ENCODE measurements at places on chromosomes 7 and 10.
A peak's percentile ranks its signal among the peaks of the same experiment; 100 is the strongest.

DNA sequence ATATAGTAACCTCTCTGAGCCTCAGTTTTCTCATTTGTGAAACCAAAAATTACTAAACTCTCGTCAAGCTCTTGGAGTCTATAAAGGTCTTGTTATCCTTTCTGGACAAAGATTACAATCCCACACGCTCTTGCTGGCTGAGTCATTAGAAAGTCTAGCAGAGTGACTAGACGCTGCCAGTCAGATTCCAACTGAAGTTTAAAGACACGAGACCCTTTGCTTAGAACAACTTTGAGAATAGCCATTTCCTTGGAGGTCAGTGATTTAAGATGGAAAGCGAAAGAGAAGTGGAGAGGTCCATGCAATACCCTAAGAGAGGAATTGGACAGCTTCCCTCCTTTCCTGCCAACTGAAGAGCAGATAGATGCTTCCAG, 119.5 kb downstream of the APBB1IP start:
- no peaks in the 10 kb centered on the region for H3K36me3 ChIP-seq
- no peak overlapping the region for H3K27ac ChIP-seq
- no peak for DNase-seq
- no peaks in the 10 kb centered on the region for H3K27me3 ChIP-seq

DNA sequence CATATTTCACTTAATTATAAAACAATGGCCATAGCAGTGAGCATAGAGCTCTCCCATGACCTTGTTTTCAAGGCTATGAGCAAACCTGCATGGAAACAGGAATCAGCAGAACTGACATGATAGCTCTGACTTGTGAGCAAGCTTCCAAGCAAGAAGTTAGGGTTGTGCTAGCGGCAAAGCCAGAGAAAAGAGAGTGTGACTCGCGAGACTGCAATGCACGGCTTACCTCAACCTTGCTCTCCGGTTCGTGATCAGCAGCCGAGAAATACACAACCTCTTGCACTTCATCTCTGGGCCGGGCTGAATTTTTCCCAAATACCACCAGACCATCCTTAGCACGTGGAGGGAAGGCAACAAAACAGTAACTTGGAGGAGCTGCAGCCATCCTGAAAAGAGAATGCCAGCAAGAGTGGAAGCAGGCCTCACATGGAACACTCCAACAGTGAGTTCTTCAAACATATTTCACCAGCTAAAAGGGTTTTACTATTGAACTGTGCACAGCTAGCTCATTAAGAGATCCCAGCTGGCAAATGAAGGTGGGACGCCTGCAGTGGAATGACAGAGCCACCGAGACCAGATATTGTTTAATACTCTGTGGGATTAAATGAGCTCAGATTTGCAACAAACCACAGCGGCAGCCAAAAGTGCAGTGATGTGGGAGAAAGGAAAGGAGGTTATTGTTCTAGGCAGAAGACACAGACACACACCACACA, 20.8 kb downstream of the SCRN1 start:
- H3K36me3 ChIP-seq: no peaks in the 10 kb centered on the region
- H3K4me3 ChIP-seq: no peak overlapping the region
- H3K27me3 ChIP-seq: no peaks in the 10 kb centered on the region
- no peaks in the 10 kb centered on the region for H3K4me1 ChIP-seq

GRCh38 chr10:1195828-1196227, 139.6 kb downstream of the WDR37 start:
- no peaks in the 10 kb centered on the region for H3K36me3 ChIP-seq
- peak overlapping the region; percentile 66 for H3K27ac ChIP-seq
- DNase-seq: no peak
- H3K27me3 ChIP-seq: no peaks in the 10 kb centered on the region

DNA sequence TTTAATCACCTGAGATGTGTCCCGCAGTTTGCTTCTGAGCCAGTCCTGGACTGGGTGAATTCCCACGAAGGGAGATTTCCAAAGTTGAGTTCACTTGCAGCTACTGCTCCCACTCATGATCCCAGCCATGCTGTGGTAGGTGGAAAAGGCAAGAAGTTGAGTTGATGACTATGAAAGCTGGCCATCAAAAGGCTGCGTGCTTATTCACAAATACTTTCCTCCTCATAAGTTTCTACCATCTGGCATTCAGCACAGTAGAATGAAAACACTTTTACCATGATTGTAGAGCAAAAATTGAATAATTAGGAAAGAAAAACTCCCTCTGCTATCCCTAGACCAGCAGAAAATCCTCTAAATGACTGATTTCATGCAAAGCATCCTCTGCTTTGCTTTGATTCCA, 281.8 kb downstream of the INHBA start:
- DNase-seq: no peak
- no peak overlapping the region for H3K27ac ChIP-seq
- H3K4me1 ChIP-seq: no peaks in the 10 kb centered on the region
- no peaks in the 10 kb centered on the region for H3K27me3 ChIP-seq
- no peak overlapping the region for H3K4me3 ChIP-seq
- H3K36me3 ChIP-seq: no peaks in the 10 kb centered on the region

DNA sequence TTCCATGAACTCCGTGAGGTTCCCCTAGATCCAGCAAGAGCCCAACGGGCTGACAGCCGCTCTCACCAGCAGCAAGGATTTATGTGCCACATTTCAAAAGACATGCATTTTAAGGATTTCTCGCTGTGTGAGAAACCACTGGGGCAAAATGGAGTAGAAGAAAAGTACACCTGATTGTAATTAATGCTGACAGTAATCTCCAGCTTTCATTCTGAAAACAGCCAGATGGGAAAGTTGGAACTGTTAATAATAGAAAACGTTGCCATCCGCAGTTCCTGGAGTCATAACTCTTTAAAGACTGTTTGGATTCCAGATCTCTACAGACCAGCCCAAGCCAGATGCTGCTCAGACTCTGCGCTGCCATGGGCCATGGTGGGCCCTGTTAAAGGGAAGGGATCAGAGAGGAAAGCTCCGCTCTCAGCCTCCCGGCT, 216.9 kb upstream of the GLI3 start:
- H3K27me3 ChIP-seq: no peaks in the 10 kb centered on the region
- DNase-seq: peak; percentile 19
- no peaks in the 10 kb centered on the region for H3K36me3 ChIP-seq

DNA sequence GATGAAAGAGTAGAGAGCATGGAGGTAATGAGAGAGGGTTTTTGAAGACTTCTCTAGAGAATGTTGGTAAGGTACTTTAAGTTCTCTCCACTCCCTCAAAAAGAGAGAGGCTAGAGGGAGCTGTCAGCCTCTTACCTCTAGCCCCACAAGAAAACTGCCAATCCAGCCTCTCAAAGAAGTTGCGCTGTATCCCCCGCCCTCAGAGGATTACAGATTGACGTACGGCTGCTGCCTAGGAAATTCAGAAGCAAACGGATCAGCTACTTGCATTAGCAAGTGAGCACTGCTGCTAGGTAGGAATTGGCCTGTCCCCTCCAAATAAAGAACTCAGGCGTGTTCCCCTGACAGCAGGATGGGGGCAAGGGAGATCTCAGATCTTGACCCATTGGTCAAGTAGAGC, 34.2 kb downstream of the TYW1B start:
- no peak overlapping the region for H3K4me3 ChIP-seq
- no peak for DNase-seq
- no peaks in the 10 kb centered on the region for H3K36me3 ChIP-seq
- no peak overlapping the region for H3K27ac ChIP-seq
- no peaks in the 10 kb centered on the region for H3K4me1 ChIP-seq

DNA sequence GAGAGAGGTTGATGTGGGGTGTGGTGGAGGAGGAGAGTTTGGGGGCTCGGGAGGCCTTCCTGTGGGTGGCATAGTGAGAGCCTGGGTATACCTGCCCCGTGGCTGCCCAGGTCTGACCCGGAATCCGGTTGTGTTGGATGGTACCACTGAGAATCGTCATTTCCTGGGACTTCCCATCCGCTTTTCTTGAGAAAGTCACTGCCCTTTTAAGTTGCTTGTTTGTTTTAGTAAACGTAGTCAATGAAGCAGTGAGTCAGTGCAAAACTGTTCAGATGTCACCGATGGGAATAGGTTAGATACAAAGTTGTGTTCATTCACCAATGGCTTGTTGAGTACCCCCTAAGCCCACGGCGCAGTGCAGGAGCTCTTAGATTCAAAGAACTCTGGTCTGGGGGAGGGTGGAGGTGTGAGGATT, 285.8 kb downstream of the CAMK1D start:
- no peaks in the 10 kb centered on the region for H3K27me3 ChIP-seq
- H3K36me3 ChIP-seq: no peaks in the 10 kb centered on the region
- H3K4me1 ChIP-seq: peaks cover 20% of the 10 kb centered on the region
- H3K4me3 ChIP-seq: no peak overlapping the region
- H3K27ac ChIP-seq: no peak overlapping the region

GRCh38 chr7:24821045-24821753, 63.9 kb upstream of the GSDME start:
- peak; percentile 84 for DNase-seq
- H3K36me3 ChIP-seq: no peaks in the 10 kb centered on the region
- H3K4me3 ChIP-seq: no peak overlapping the region
- peak overlapping the region; percentile 93 for H3K27ac ChIP-seq
- peaks cover 32% of the 10 kb centered on the region for H3K4me1 ChIP-seq

- H3K27ac ChIP-seq: no peak overlapping the region
- no peak for DNase-seq
- no peaks in the 10 kb centered on the region for H3K27me3 ChIP-seq
These were observed 22.1 kb downstream of the CFAP46 start for GRCh38 chr10:132920101-132920925.

- H3K4me1 ChIP-seq: no peaks in the 10 kb centered on the region
- H3K4me3 ChIP-seq: no peak overlapping the region
- H3K27ac ChIP-seq: no peak overlapping the region
These were observed 5.3 kb upstream of the NEUROG3 start for GRCh38 chr10:69578508-69578991.

- H3K4me1 ChIP-seq: no peaks in the 10 kb centered on the region
- H3K27ac ChIP-seq: no peak overlapping the region
- no peaks in the 10 kb centered on the region for H3K36me3 ChIP-seq
- no peaks in the 10 kb centered on the region for H3K27me3 ChIP-seq
These were observed 417.0 kb downstream of the CALN1 start for GRCh38 chr7:71995111-71995510.

DNA sequence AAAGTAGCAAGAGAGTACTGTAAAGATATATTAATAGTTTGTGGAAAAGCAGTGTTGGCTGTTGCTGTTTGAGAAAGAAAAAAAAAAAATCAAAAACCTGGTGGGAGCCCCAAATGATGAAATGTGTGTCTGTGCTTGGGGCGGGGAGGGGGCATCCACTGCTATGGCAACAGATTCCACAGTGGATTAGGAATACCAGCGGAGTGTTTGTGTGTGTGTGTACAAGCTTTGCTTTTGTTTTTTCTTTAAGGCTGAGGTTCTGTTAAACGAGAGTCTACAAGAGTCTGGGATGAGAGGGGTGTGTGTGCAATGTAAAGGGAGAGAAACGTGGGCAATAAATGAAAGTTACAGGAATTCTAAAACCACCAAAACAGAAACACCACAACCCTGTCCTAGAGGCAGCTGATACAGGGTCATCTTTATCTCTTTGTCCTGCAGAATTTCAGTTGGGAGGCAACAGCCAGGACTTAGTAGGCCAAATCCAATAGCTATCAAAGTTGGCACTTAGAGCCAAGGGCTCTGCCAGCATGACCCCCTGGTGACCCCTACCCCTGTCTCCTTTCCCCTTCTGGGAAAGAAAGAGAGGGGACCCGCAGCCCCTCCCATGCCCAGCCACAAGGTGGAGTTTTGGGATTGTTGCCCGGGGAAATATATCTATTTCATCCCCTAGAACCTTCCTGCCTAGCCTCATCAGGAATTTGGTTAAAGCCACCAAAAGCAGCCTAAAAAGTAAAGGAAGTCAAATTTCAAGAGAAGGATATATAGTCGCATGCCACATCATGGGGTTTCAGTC, 85.4 kb downstream of the OSBPL3 start:
- H3K4me3 ChIP-seq: no peak overlapping the region
- H3K36me3 ChIP-seq: no peaks in the 10 kb centered on the region
- no peaks in the 10 kb centered on the region for H3K4me1 ChIP-seq

- H3K36me3 ChIP-seq: no peaks in the 10 kb centered on the region
- peaks cover 11% of the 10 kb centered on the region for H3K4me1 ChIP-seq
- H3K4me3 ChIP-seq: no peak overlapping the region
These were observed 178.6 kb downstream of the RPS24 start for GRCh38 chr10:78212060-78212785.

DNA sequence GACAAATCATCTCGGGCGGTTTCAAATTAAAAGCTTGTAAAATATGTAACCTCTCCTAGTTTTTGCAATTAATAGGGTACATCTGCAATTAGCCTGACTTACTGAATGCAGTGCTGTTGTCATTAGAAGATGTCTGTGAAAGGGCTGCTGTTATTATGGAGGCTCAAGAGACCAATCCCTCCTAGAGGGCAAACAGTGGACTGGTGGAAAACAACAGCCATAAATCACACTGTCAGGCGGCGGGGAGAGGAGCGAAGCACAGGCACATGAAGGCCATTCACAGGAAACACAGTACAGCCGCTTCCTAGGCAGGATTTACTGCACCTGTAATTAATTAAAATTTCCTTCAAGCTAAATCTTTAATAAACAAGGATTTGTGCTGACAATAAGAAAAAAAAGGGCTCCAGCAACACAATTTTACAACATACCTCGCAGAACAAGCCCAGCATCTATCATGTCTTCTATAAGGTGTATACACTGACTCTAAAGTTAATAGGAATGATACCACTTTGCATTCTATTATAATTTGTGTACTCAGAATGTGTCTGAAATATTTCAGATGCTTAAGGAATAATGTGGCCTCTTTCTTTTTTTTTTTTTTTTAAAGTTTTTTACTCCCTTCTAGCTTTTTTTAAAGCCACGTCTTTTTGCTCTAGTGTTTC, 50.7 kb downstream of the ERCC6 start:
- H3K27ac ChIP-seq: no peak overlapping the region
- H3K4me1 ChIP-seq: no peaks in the 10 kb centered on the region
- H3K4me3 ChIP-seq: no peak overlapping the region
- no peaks in the 10 kb centered on the region for H3K27me3 ChIP-seq

GRCh38 chr10:37991655-37992054, 15.2 kb upstream of the ZNF25 start:
- H3K27ac ChIP-seq: no peak overlapping the region
- no peak overlapping the region for H3K4me3 ChIP-seq
- DNase-seq: no peak
- H3K27me3 ChIP-seq: no peaks in the 10 kb centered on the region
- H3K4me1 ChIP-seq: no peaks in the 10 kb centered on the region

- H3K36me3 ChIP-seq: no peaks in the 10 kb centered on the region
- no peaks in the 10 kb centered on the region for H3K27me3 ChIP-seq
- H3K4me1 ChIP-seq: no peaks in the 10 kb centered on the region
- H3K4me3 ChIP-seq: no peak overlapping the region
- H3K27ac ChIP-seq: peak overlapping the region; percentile 79
- DNase-seq: no peak
These were observed 34.2 kb downstream of the DNAJC12 start for GRCh38 chr10:67803588-67804394.

GRCh38 chr10:83038631-83039030, 1100.7 kb upstream of the GHITM start:
- H3K4me3 ChIP-seq: no peak overlapping the region
- no peaks in the 10 kb centered on the region for H3K36me3 ChIP-seq
- no peak overlapping the region for H3K27ac ChIP-seq

Measured in hepatocyte (in vitro differentiated cells).